ENCODE measurements at places on chromosomes 3 and 15.

DNA sequence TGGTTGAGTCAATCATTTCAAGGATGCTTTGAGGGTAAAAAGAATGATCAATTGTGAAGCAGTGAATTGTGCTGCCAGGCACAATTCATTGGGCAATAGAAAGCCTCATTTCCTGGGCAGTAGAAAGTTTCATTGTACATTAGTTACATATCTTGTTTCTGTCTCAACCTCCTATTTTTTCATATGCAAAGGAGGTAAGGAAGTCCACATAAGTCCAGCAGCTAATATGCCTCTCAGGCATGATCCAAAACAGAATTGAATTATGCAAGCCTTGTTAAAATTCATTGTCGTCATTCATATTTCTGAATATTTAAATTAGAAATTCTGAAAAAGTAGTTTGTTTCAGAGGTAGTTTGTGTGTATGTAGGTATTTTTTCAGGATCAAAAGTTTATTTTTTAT is 65.8 kb downstream of the TFRC start:
- DNase-seq: no peak

- DNase-seq: no peak
These were observed 5.3 kb downstream of the CCDC80 start for GRCh38 chr3:112635674-112636073.

- no peak for DNase-seq
These were observed 289.9 kb upstream of the ATP11B start for GRCh38 chr3:182503401-182503800.

GRCh38 chr3:167078070-167078622 is 302.0 kb downstream of the ZBBX start:
- no peak for DNase-seq

DNA sequence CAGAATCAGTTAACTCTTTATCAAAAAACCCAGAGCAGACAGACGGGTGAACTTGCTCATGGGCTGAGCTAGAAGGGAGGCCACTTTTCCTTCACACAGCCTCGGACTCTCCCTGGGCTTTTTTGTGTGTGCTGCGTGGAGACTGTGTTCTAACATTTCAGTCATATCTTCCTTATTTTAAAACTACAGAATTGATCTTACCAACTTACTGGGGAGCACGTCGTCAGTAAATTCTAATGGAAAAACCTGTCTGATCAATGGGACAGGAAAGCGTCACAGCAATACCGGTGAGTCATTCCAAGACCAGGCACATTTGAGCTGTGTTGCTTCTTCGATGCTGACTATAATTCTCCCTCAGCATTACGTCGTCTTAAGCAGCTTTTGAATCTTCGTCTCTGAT is 145.1 kb downstream of the LPP start:
- peak; percentile 81 for DNase-seq

GRCh38 chr3:37025561-37026335 is 32.4 kb downstream of the MLH1 start:
- DNase-seq: no peak

GRCh38 chr3:39387411-39387975 is 4.3 kb downstream of the SLC25A38 start:
- no peak for DNase-seq

- no peak for DNase-seq
These were observed 5.6 kb upstream of the RBMS3 start for GRCh38 chr3:29275309-29275708.

- peak; percentile 85 for DNase-seq
These were observed 37.5 kb downstream of the CD86 start for GRCh38 chr3:122092460-122093165.

All from activated CD4-positive, alpha-beta T cell treated with anti-CD3 and anti-CD28 coated beads, Interleukin-2, amount 10 ng/mL, durations not matched to agents 24 days and 14 days (primary cell).